Mammary epithelial cell (primary cell): ENCODE measurements at places on chromosomes 13 and 19.

- no peak for DNase-seq
Observed at GRCh38 chr19:46959894-46960556, 59.6 kb upstream of the NPAS1 start.

DNA sequence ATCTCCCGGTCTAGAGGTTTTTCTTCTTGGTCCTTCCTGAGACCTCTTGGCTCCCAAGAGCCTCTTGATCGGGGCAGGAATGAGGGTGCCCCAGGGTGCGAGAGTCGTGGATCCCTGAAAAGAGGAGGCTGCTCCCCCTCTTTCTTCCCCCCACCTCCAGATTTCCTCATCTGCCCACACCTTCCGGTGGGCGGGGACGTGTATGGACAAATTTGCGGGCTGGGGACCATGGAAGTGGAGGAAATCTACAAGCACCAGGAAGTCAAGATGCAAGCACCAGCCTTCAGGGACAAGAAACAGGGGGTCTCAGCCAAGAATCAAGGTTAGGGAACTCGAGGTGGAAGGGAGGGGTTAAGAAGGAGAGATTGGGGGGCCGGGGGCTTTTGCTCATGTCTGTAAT lies at the start of gene MCEMP1:
Gene MCEMP1, plus strand, starts transcription at position 237 of the 400 bp plus-strand sequence. Its CDS starts 31 bp downstream, at position 268.
- DNase-seq, result no peak

GRCh38 chr13:30898678-30899241 lies 7.3 kb upstream of the MEDAG start:
- peak; percentile 22 for DNase-seq

GRCh38 chr19:13209484-13210338 lies 59.5 kb downstream of the IER2 start:
- DNase-seq, result no peak

- DNase-seq, result no peak
Observed at GRCh38 chr13:40681341-40682146, 15.1 kb upstream of the FOXO1 start.

- DNase-seq, result no peak
Observed at GRCh38 chr13:99347335-99347878, 40.2 kb upstream of the GPR183 start.

- no peak for DNase-seq
Observed at GRCh38 chr13:33184530-33184929, 101.0 kb downstream of the STARD13 start.

- DNase-seq, result no peak
Observed at GRCh38 chr19:13689085-13689484, 75.2 kb upstream of the MRI1 start.

- no peak for DNase-seq
Observed at GRCh38 chr19:5170329-5170745, 170.3 kb downstream of the PTPRS start.

- DNase-seq, result no peak
Observed at GRCh38 chr19:7874897-7875273, 695 bp upstream of the PRR36 start.

DNA sequence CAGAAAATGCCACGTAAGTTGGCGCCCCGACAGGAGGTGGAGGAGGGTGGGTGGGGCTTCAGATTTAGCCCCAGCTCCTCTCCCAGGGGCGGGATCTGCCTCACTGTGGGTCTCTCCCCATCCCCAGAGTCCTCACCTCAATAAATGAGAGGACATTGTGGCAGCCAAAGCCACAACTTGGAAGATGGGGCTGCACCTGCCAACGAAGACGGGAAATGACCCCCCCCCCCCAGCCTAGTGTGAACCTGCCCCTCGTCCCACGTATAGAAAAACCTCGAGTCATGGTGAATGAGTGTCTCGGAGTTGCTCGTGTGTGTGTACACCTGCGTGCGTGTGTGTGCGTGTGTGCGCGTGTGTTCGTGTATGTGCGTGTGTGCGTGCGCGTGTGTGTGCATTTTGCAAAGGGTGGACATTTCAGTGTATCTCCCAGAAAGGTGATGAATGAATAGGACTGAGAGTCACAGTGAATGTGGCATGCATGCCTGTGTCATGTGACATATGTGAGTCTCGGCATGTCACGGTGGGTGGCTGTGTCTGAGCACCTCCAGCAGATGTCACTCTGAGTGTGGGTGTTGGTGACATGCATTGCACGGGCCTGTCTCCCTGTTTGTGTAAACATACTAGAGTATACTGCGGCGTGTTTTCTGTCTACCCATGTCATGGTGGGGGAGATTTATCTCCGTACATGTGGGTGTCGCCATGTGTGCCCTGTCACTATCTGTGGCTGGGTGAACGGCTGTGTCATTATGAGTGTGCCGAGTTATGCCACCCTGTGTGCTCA lies 1.5 kb upstream of the TRAPPC5 start:
- DNase-seq, result no peak

- no peak for DNase-seq
Observed at GRCh38 chr19:447816-448560, 12.8 kb downstream of the SHC2 start.

DNA sequence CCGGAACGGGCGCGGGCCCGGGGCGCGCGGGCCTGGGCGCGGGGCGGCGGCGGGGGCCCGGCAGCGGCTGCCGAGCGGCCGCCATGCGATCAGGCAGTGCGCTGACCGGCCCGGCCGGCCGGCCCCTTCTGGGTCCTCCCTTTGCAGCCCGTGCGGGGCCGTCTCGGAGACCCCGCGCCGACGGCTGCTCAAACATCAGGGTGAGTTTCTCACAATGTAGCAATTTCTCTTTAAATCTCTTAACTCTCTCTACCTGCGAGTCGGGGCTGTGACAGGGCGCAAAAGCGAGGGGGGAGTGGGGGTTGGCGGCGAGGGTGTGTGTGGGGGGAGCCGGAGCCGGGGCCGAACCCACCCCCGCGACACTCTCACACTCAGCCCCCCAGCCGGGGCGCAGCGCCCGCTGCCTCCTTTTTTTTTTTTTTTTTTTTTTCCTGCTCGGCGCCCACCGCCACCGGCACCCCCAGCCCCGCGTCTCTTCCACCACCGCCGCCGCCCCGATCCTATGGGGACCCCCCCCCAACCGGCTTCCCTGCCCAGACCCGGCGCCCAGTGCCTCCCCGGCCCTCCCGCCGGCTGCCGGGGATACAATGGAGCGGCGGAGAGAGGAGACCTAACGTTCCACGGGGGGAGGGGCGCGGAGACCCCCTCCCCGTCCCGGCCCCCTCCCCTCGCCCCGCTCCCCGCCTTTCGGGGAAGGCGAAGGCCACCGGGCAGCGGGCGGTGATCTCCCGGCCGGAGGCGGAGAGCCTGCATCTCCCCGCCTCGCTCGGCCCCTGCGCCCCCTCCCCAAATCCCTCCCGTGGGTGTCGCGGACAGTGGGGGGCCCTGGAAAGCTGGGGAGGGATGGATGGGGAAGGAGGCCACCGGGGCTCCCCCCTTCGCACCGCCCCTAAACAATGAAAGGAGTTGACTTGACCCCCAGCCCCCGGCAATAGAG lies at the start of gene BICRA:
Gene BICRA, plus strand, starts transcription at position 166 of the 937 bp plus-strand sequence. CDS start 64,441 bp downstream, outside the sequence.
- peak; percentile 72 for DNase-seq

GRCh38 chr19:47351548-47351947 lies 2.4 kb downstream of the DHX34 start:
- peak; percentile 28 for DNase-seq

GRCh38 chr19:1598777-1599459 lies 6.3 kb upstream of the MBD3 start:
- DNase-seq, result no peak

- DNase-seq, result peak; percentile 94
Observed at GRCh38 chr19:38661996-38662395, 14.5 kb downstream of the ACTN4 start.

DNA sequence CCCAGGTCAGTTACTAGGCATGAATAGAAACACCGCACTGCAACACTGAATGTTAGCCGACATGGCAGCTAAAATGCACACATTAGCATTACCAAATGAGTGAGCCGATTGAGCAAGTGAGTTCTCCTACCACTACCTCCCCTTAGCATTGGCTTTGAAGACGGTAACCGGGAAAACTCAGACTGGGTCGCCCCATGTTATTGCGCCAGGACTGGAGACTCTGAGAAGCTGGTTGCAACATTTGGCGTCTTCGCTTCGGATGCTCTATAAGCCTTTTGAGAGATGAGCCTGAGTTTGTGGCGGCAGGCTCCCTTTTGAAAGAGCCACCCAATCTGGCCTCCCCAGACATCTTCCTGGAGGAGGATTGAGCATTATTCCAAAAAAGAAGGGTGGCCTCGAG lies 68.5 kb upstream of the POMP start:
- DNase-seq, result no peak

GRCh38 chr13:101690871-101691270 lies 238.4 kb downstream of the ITGBL1 start:
- DNase-seq, result no peak

DNA sequence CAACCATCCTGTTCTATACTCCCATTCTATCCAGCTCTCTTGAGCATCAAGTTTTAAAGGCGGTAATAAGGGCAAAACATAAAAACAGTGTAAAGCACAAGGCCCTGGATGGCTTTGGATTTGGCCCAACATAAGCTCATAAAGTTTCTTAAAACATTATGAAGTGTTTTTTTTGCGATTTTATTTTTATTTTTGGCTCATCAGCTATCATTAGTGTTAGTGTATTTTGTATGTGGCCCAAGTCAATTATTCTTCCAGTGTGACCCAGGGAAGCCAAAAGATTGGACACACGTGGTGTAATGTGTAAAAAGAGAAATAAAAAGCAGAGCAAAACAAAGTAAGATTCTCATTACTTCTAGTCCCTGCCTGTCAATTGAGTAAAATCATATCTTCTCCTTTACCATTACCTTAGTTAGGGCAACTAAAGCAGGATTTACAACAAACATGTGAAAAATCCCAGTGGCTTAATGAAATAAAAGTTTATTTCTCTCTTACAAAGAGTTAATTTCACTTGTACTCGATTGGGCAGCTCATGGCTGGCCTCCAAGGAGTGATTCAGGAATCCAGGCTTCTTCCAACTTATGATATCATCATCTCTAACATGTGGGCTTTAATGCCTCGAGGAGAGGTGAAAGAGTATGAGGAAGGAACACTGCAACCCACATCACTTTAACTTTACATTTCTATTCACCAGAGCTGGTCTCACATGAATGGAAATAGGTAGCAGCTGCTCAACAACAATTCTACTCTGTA lies 725.2 kb upstream of the SLITRK1 start:
- DNase-seq, result peak; percentile 70

GRCh38 chr19:3474010-3474409 lies 6.3 kb downstream of the SMIM24 start:
- DNase-seq, result no peak

DNA sequence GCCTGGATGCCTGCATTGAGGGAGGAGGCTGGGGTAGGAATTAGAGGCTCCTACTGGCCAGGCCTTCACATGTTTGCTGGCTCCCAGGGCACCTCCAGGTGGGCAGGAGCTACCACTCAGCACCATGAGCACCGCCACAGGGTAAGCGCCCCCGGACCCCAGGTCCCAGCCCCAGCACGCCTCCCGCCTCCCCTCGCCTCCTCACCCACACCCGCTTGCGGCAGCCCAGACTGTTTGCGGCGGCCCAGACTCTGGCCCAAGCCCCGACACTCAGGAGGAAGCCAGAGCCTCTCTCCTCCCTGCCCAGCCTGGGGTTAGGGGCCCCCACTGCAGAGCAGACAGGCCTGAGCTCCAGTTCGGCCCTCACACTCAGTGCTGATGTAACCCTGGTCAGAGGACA lies 652 bp downstream of the EPS8L1 start:
- DNase-seq, result no peak

GRCh38 chr13:98004107-98004506 lies 50.6 kb downstream of the IPO5 start:
- DNase-seq, result no peak

- peak; percentile 26 for DNase-seq
Observed at GRCh38 chr19:42989851-42990250, 36.4 kb downstream of the PSG11 start.

GRCh38 chr13:75766636-75767035 lies 130.5 kb downstream of the LMO7 start:
- DNase-seq, result no peak

DNA sequence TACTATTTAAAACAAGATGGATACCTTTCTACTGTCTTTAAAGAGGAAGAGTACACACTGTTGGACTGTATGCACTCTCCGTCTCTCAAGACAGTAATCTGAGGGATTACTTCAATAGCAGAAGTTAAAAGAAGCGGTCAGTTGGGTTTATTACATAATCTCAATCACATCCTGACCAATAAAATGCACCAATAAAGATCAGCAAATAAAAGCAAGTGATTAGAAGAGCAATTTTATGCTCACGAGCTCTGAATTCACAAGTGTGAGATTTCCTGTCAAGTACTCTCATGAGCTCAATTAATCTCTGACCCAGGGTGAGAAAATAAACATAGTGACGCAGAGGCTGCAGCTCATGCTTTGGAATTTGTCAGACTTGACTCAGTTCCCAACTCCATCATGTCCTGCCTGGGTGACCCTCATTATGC lies 12.2 kb downstream of the ABCC4 start:
- no peak for DNase-seq

GRCh38 chr13:84605927-84606326 lies 723.7 kb upstream of the SLITRK1 start:
- no peak for DNase-seq

- DNase-seq, result no peak
Observed at GRCh38 chr13:74768521-74769085, 634.4 kb upstream of the KLF12 start.

- peak; percentile 40 for DNase-seq
Observed at GRCh38 chr13:30830638-30830965, 75.5 kb upstream of the MEDAG start.

- peak; percentile 74 for DNase-seq
Observed at GRCh38 chr19:52142001-52142595, 2.4 kb upstream of the ZNF616 start.

GRCh38 chr19:50204811-50205675 lies 1.6 kb downstream of the MYH14 start:
- DNase-seq, result no peak

- peak; percentile 19 for DNase-seq
Observed at GRCh38 chr13:48185018-48185417, 48.0 kb upstream of the ITM2B start.

DNA sequence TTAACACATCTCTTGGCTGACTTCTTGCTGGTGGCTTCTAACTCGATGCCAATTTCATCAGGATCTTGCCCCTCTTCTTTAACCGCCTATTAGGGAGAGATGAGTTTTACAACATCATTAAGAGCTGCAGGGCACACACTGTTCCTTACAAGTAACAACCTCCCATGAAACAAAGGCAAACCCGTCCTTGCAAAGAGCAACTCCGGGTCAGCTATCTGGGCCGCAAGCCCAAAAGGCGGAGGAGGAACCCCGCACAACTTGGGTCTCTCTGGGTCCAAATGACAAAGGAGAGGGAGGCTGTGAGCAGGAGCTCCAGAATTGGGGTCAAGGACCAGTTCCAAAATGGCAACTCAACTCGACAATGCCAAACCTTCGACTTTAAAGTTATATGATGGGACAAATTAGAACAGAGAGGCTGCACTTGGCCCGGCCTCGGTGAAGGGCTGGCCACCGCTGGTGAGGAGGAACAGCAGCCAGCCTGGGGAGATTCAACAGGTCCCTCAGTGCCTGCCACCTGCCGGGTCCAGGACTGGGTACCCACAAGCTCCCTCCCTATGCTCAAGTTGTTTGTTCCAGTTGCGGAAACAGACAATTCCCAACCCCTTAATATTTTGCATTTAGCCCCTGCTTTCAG lies 1.1 kb downstream of the SAFB2 start:
- DNase-seq, result no peak
